ENCODE measurements at places on chromosomes 3 and 15.
A peak's percentile ranks its signal among the peaks of the same experiment; 100 is the strongest.

- DNase-seq = peak; percentile 95
Measured at GRCh38 chr3:102089904-102090720, 240.8 kb downstream of the NFKBIZ start.

- no peak for DNase-seq
Measured at GRCh38 chr15:77599899-77600298, 32.8 kb downstream of the LINGO1 start.

DNA sequence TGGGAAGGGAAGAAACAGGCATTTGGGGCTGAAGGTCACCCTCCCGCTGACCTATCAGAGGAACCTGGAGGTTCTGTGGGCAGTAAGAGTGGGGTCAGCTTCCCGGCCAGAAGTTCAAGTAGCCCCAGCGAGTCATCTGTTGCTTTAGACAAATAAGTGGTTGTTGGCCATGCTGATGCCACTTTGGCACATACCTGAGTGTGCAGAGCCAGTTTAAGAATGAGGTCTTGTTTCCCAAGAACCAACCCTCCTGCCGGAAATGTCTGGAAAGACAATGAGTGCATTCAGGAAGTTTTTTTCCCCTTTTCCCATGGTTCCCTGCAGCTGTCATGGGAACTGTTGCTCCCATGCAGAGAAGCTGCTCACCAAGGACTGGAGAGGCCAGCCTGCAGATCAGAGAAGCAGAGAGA, 166.7 kb downstream of the ZNF621 start:
- DNase-seq = no peak

DNA sequence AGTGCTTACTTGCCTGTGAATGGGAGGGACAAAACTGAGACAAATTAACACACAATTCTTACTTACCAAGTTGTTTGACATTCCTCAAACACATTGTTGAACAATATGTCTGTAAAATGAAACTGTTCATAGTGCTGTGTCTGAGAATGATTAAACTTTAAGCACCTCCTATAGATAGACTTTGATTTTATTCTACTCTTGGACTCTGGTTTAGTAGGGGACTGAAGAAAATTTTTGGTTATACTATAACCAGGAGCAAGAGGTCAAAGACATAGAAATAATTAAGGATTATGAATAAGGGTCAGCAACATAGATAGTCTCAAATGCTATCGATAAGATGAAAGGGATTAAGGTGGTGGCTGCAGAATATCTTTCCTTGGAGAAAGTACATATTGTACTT, 7.9 kb upstream of the MTFMT start:
- no peak for DNase-seq

- no peak for DNase-seq
Measured at GRCh38 chr3:32303977-32304881, 65.7 kb downstream of the CMTM8 start.

DNA sequence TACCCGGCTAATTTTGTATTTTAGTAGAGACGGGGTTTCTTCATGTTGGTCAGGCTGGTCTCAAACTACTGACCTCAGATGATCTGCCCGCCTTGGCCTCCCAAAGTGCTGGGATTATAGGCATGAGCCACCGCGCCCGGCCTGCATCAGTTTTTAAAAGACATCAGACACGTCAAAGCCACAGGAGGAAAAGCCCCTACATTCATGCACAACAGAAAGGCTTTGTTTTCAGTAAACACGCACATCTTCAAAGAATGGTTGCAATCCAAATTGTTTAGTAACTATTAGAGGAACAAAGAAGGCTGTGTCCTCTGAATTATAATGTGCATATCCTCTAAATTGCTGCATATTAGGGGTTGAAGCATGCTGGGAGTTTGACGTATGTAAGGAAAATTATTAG, 53.3 kb downstream of the BTD start:
- DNase-seq = no peak

GRCh38 chr15:38535491-38536200, 29.0 kb downstream of the RASGRP1 start:
- peak; percentile 85 for DNase-seq

DNA sequence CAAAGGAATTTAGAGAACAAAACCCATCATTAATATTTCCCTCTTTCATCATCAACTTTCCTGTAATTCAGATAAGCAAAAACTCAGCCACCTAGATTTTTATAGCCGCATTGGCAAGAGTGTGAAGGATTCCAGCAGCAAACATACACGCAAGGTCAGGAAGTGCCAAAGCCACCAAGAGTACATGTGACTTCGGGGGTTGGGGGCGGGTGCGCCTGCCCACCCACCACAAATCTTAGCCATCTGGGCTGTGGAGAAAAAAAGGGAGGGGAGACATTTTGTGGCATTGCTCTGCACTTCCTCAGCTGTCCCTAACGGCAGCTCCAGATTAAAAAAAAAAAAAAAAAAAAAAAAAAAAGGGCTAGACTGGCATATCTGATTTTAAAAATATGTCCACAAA, 148.4 kb downstream of the TNIK start:
- DNase-seq = no peak

All from skeletal muscle cell (primary cell).